ENCODE measurements at places on chromosomes 1 and 21.

GRCh38 chr1:94986783-94987182, 59.9 kb upstream of the CNN3 start:
- DNase-seq = no peak

DNA sequence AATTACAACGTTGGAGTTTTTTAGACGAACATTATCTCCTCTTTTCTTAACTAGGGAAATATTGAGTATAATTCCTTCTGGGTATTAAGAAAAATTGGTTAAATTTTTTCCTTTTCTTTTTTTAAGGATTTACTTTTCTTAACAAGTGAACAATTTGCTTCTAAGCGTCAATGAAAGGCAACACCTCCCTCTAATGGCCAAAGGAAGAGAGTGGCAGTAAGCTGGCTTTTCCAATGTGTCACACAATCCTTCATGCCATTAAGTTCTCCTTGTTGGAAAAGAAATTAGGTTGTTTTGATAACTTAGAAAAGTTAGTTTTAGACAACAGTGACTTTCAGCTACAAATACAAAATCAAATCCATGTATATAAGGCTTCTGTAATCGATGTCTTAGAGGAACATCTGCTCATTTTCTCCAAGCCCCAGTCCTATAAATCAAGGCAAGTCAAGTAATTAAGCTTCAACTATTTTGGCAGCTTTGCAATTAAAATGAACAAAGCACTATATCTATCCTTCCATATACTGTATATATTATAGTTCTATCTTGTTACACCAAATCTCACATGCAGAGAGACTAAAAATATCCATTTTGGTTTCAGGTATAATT, 62.8 kb downstream of the EDEM3 start:
- DNase-seq = no peak

DNA sequence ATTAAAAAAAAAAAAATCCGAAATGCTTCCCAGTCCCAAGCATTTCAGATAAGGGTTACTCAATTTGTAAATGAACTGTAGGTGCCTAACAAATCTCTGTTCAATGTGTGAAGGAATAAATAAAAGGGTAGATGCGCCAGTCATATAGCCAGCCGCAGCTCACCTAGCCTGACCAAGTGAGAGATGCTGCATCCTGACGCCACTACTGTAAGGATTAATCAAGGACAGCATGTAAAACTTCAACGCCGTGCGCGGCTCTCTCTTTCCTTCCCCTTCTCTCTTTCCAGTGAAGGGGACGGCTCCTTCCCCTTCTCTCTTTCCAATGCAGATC, 441 bp downstream of the PPT1 start:
- no peak for DNase-seq

DNA sequence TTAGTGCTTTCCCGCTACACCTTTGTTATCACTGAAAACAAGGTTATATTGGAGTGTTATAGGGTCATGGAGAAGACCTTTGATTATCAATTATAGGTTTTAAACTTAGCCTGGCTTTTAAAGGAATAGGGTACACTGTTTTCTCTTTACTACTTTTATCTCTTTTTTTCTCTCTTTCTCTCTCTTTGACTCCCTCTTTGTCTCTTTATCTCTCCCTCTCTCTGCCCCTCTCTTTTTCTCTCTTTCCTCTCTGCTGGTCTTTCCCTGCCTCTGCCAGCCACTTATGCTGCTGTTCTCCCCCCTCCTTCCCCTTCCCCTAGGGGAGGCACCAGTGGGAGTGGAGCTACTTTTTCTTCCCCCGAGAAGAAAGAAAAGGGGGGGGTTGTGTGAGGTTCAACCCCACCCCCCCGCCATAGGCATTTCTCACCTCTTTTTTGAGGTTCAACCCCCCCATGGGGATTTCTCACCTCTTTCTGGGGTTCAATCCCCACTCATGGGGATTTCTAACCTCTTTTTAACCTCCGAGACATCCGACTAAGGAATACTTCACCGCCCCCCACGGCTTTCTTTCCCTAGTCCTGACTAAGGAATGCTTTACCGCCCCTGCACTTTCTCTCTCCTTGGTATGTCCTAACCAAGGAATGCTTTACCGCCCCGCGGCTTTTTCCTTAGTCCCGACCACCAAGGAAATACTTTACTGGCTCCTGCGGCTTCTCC, 17.2 kb upstream of the ZBTB8B start:
- no peak for DNase-seq

DNA sequence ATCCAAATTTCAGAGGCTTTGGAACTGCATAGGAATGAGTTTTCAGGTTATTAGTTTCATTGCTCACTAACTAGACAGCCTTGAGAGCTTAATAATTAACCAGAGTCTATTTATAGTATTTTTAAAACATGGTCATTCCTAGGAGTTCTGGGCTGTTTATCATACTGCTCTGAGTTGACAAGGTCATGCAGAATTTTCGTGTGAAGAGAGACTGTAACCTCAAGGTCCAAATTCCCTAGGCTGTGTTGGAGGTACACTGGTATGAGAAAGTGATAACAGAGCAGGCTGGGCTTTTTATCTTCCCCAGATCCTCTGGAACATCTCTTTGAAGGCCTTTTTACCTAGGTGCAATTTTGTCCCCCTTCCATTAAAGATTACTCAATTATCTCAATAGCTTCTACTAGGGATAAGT, 736.3 kb downstream of the LTN1 start:
- no peak for DNase-seq

DNA sequence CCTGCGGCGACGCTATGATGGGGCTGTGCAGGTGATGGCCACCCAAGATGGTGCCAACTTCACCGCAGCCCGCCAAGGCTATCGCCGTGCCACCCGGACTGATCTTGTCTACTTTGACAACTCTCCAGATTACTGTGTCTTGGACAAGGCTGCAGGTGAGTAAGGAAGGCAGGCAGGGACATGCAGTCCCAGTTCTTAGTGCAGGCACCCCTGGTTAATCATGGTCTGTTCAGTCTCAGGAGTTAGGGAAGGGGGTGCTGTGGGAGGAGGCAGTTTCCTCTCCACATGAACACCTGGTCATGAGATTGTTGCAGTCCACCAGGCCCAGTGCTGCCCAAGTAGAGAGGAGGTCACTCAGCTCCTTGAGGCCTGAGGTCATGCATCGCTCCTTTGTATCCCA, 8.5 kb downstream of the WNT2B start:
- DNase-seq = no peak

DNA sequence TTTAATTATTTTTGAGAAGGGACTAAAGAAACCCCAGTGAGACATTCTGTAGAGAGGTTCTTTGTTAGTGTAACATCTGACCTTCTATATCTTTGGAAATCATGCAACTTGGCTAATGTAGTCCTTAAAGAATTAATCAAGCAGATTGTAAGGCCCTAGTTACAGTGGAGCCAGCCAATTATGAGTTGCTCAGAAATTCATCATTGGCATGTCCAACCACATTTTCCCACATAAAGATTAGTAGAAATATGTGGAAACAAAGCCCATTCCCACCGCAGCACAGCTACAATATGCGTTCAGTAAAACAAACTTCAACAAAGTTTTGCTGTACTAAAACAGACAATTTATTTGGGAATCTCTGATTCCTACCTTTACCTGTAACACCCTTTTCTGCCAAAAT, 27.8 kb downstream of the WNT2B start:
- no peak for DNase-seq

DNA sequence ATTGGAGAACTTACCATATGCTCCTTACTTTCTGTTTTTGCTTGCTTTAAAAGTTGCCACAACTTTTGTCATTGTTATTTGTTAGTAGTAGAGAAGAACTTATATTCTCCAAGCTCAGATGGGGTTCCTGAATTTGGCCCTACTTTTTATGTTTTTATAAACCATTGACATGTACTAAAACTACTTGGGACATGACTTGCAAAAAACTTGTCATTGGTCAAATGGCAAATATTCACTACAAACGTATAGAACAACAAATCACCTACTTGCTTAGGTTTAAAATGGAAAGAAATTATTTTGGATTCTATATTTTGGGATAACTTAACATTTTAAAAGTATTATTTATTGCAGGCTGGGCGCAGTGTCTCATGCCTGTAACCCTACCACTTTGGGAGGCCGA, 32.7 kb downstream of the PIGP start:
- DNase-seq = no peak

DNA sequence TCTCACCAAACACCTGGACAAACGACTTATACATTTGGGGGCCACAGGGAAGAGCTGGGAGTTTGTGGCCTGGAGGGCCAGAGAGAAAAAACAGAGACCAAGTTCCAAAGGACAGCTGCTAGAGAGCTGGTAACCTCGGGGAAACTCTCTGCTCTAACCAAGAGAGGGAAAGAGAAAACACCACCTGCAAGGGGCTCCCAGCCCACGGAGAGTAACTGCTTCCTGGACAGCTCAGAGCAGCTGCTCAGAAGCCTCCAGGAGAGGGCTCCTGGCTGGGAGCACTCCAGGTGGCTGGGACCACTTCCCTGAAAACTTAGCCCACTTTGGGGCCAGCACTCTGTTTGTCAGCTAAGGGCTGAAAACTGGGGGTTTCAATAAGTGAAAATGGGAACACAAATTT, 154.8 kb upstream of the GRIK3 start:
- no peak for DNase-seq

GRCh38 chr1:50023292-50024159, at the start of gene AGBL4:
AGBL4 (minus strand) TSS chr1:50023954.
- no peak for DNase-seq

DNA sequence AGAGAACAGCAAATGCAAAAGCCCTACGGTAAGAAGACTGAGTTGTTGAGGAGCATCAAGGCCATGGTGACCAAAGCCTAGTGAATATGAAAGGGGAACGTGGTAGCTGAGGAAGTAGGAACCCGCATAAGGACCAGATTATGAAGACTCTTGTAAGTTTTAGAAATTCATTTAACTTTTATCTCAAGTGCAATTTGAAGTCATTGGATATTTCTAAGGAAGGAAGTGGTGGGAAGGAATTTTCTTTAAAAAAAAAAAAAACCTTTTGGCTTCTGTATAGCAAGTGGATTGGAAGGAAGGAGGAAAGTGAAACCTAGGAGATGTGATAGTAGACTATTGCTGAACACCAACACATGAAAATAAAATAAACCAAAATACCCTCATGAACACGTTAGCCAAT, 119.0 kb downstream of the TNFSF18 start:
- no peak for DNase-seq

- no peak for DNase-seq
These were observed 15.7 kb upstream of the GLIS1 start for GRCh38 chr1:53754484-53755312.

DNA sequence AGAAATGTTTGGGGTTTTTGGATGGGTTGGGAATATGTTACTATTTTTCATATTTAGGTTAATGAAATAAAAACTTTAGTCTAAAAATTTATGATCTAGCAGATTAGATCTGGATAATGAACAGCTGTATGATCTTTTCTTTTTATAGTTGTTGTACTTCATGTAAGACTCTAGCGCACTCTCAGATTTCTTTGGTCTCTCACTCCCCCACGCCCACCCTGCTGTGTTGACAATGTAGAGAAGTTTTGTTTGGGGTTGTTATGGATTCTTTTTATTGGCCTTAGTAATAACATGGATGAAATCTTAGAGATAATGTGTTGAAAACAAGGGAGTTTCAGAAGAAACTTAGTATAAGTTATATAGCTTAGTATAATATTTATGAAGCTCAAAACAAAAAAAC, 5.5 kb downstream of the KLF18 start:
- no peak for DNase-seq

DNA sequence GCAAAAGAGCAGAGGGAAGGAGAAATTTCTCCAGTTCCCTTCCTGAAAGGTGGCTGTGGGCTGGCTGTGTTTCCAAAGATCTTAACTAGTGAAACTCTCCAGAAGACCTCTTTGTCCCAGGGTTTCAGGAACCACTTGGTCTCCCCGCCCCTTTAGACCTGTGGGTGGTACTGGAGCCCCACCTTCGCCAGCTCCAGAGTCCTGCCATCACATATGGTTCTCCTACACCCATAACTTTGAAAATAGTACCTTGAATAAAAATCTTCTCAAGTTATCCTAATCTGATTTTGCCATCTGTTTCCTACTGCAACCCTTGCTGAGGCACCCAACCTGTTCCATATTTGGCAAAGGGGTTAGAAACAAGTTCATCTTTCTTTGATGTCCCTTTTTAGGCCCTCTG, 303.9 kb downstream of the SEC16B start:
- no peak for DNase-seq

DNA sequence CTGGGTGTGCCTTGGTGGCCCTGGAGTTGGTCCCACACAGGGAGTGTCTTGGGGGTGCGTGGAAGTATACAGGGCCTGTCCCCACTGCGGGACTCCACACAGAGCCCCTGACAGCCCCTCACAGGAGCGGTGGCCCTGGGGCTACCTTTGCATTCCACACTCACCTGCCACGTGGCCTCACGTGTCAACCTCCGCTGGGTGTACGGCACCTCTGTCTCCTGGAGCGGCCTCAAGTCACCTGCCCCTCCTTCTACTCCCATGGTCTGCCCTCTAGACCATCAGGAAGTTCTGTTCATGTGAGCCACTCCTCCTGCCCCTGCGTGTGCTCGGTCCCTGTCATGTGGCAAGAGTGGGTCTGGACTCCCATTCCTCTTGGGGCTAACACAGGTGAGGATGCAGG, 58.6 kb downstream of the FAAP20 start:
- DNase-seq = no peak

- no peak for DNase-seq
These were observed 12.4 kb downstream of the FMOD start for GRCh38 chr1:203338335-203339036.

GRCh38 chr1:33295450-33296081, 25.3 kb downstream of the A3GALT2 start:
- DNase-seq = peak; percentile 80

DNA sequence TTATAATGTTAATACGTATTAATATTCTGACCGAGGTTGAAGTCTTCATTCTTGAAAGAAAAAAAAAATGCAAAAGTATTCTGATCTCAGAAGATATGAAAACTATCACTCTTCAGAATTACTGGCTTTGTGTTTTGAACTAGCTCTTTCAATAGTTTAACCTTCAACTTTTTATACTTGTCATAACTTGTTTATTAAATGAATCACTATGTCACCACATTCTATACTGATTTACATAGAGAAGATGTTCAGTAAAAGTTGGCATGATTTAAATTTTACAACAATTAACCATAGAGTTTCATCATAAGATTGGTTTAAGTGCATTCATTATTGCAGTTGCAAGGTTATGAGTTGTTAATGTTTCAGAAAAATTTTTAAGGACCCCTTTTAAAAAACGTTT, 57.3 kb downstream of the HS2ST1 start:
- DNase-seq = no peak

- DNase-seq = no peak
These were observed 73.9 kb downstream of the DNTTIP2 start for GRCh38 chr1:93805027-93805610.

GRCh38 chr1:201614262-201615015, 75.5 kb downstream of the NAV1 start:
- no peak for DNase-seq

GRCh38 chr1:45753248-45754037, 3.0 kb upstream of the IPP start:
- DNase-seq = no peak

- DNase-seq = no peak
These were observed 33.1 kb downstream of the PTPRU start for GRCh38 chr1:29269382-29269781.

- no peak for DNase-seq
These were observed 8.3 kb upstream of the FAM177B start for GRCh38 chr1:222728746-222729145.

- no peak for DNase-seq
These were observed 92.9 kb downstream of the LTN1 start for GRCh38 chr21:28899744-28900143.

Measured in stimulated activated CD4-positive, alpha-beta T cell treated with anti-CD3 and anti-CD28 coated beads, Interleukin-1b, Interleukin-23, amount 100 ng/mL, for 24 hours (primary cell).